HT-29 (cell line): ENCODE measurements at places on chromosomes 6 and 20. TPM values are rescaled to one million over a fixed set of nuclear protein-coding genes. Genes with fewer than 3 reads are reported as not detected.

BMP2 gene
- 9.8 and 11.7 TPM in 2 replicates for total RNA-seq

LCA5 gene
- total RNA-seq = 0.29 and 0.36 TPM in 2 replicates

DEFB124 gene
- not detected in 2 replicates for total RNA-seq

HMGCLL1 gene
- total RNA-seq = not detected in 2 replicates

RIMS4 gene
- total RNA-seq = not detected in 2 replicates
